Aorta (tissue), 5 donors: ENCODE measurements at places on chromosomes 5 and 9. TPM values are rescaled to one million over a fixed set of nuclear protein-coding genes. Genes with fewer than 3 reads are reported as not detected.

Gene SLIT3
- 69.0 TPM for polyA plus RNA-seq

Gene PCDHB3
- 1.2 TPM for polyA plus RNA-seq

Gene ATP10B
- polyA plus RNA-seq: not detected

Gene TMEM171
- not detected for polyA plus RNA-seq

Gene MYOZ3
- polyA plus RNA-seq: 2.8 TPM

Gene PCDHGA3
- 2.4 TPM for polyA plus RNA-seq
